ENCODE measurements at places on chromosomes 5 and 9. TPM values are rescaled to one million over a fixed set of nuclear protein-coding genes. Genes with fewer than 3 reads are reported as not detected.

- DNase-seq, result no peak
Observed at GRCh38 chr5:67793418-67793817, 422.1 kb upstream of the PIK3R1 start.

DNA sequence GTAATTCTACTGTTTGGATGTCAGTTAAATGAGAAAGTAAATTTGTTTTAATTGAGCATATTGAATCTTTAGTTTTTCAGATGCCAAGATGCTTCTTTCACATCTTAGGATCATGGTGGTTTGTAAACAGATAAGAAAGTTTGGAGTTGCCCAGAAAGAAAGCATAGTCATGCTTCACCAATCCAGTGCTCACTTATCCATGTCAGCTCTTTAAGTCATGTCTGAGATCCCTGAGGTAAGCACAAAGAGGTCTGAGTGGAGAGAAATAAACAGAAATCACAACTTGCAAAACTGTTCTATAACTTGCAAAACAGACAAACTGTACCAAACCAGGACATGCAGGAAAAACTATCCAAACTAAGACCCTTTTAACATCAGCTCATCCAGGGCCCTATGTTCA lies 87.7 kb downstream of the OSTF1 start:
- no peak for DNase-seq

IQGAP2 gene
- 24.7 TPM for total RNA-seq

- no peak for DNase-seq
Observed at GRCh38 chr9:79233542-79233941, 338.2 kb upstream of the TLE4 start.

Data from type B pancreatic cell (in vitro differentiated cells).